Left ventricle myocardium superior (tissue), 1 donor: ENCODE measurements at places on chromosomes 7 and 10.

- DNase-seq, result peak; percentile 27
Measured at GRCh38 chr10:16521311-16522016, at the start of gene C1QL3. TSS of gene C1QL3 (minus strand) at chr10:16521879. CDS start at chr10:16521065, 814 bp downstream.

GRCh38 chr7:120190566-120190965 lies 82.4 kb upstream of the KCND2 start:
- no peak for DNase-seq

DNA sequence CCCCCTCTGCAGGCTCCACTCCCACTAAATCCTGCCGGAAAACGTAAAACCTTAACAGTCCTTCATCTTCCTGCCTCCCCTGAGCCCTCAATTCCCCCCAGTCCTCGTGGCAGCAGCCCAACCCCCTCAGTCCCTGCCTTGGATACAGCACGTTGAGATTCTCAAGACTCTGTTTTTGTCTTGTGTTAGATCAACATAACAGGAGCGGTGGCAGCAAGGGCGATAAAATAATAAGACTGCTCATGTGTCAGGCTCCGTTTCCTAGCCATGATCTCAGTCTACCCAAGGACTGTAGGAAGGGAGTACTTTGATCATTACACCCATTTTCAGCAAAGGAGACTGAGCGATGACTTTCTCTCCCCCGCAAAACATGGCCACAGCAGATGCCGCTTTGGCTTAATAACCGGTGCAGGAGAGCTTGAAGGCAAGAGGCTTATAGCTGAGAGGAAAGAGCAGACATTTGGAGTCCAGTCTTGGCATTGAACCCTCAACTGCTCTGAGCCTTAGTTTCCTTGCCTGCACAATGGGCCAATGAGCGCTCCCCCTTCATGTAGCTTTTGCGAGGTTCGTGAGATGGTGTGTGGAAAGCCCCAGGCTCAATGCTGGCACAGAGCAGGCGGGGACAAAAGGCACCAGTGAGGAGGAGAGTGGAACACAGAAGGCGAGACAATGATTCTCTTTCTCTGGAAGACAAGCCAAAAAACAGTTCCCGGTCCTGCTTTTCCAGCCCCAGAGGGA lies 42.1 kb upstream of the PCBD1 start:
- no peak for DNase-seq

GRCh38 chr7:19397911-19398310 lies 252.7 kb upstream of the FERD3L start:
- no peak for DNase-seq

- no peak for DNase-seq
Measured at GRCh38 chr10:103510046-103510685, 16.7 kb downstream of the NEURL1 start.

- DNase-seq, result no peak
Measured at GRCh38 chr10:111874576-111874975, 309.0 kb downstream of the GPAM start.

DNA sequence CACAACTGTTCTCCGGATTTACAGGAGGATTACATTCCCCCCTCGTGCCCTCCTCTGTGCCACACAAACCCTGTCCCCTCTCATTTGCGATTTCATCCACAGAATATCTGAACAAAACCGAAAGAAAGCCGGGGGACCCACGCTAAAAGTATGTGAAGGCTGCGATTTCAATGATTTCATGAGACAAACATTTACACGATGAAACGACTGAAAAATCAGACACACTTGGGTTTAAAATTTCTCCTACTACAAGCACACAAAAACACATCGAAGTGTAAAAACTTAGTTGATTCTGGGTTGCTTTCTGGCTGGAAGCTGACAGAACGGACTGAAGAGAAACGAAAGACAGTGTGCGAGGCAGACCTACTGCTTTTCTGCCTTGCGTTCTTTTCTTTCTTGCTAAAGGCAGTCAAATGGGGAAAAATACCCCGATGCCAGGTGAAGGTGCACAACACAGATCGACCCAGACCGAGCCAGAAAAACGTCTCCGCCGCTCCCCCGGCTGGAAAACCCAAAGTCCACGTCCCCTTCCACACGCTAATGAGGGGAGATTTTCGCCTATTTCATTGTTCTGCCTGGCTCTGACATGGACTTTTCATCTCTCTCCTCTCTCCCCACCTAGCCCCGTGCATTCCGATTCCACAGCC lies 1.2 kb downstream of the HIPK2 start:
- no peak for DNase-seq

DNA sequence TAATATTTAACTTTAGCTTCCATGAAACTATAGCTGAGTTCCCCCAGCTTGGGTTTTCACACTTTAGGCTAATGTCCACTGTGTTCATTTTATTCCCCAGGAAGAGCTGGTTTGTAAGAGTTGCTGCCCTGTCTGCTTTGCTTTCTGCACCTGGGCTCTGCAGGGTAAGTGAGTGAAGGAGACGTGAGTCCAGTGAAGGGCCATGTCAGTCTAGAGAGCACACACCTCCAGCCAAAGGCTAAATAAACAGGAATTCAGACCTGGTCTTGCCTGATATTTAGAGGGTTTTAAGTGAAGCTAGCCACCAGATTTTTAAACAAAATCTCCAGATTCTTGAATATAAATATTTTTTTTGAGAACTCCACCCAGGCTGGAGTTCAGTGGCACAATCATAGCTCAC lies 24.5 kb upstream of the FZD1 start:
- DNase-seq, result no peak

DNA sequence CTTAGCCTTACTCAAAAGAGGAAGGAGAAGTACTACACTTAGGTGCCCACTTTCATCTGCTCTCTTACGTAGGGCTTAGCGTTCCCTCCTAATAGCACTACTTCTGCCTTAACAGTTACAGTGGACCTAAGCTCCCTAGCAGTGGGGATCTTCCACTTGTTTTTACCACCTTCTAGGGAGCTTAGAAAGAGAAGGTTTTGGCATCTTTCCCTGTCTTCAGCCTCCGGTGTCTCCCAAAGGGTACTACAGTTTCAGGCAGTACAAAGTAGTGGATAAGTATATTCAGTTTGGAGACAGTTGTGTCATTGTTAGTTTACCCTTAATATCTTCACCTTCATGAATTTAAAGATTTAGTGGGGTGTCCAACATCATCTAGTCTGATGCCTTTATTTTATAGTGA lies 14.6 kb downstream of the CHRM2 start:
- no peak for DNase-seq

- DNase-seq, result no peak
Measured at GRCh38 chr7:131061818-131062217, 265.9 kb upstream of the MKLN1 start.

DNA sequence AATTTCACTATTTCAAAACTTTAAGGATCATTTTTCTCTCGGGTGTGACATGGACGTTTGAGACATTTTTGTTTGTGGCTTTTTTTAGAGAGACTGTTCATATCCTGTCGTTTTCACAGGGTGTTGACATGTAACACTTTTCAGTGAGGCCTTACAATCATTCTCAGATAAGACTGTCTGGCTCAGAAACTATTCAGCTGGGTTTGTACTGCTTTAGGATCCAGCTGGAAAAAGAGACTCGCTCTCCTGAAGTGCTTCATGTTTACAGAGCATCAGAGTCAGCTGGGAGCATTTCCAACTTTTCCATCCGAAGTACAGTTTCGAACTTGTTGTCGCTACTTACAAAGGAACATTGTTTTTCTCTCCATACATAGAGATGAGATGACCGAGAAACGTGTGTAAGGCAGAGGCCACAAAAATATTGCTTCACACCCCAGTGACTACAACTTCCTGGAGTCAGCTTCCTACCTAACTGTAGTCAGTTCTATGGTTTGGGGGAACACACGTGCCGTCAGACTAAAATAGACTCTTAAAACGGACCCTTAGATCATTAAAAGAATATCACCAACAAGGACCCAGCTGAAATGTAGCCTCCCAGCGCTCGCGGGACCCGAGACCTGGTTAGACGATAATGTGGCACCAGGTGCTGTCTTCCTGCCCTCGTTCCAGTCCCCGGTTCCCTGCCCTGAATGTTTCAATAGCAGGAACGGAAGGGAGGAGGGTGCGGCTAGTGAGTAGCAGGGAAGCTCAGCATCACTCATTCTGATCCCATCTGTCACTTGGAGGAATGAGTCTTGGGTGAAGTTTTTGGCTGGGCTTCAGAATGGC lies 78.0 kb downstream of the MKI67 start:
- no peak for DNase-seq

GRCh38 chr7:55058314-55058713 lies 39.5 kb downstream of the EGFR start:
- DNase-seq, result no peak

DNA sequence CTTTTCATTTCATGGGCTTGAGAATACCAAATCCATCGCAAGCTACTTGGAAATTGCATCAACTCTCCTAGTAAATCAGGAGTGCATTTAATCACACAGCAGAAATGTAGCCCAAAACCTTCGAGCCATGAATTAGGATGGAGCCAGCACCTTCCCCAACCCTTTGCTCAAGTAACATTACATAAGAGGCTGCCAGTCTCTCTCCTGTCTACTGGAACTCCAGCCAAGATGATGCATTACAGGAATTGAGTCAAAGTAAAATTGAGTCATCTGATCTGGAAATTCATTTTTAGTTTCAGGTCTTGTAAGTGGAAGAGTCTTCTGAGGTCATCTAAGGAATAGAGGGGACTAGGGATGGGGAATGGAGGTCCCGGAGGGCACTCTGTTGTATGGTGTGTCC lies 69.7 kb upstream of the FHIP2A start:
- no peak for DNase-seq

GRCh38 chr7:12643001-12643643 lies 44.3 kb upstream of the ARL4A start:
- DNase-seq, result no peak

DNA sequence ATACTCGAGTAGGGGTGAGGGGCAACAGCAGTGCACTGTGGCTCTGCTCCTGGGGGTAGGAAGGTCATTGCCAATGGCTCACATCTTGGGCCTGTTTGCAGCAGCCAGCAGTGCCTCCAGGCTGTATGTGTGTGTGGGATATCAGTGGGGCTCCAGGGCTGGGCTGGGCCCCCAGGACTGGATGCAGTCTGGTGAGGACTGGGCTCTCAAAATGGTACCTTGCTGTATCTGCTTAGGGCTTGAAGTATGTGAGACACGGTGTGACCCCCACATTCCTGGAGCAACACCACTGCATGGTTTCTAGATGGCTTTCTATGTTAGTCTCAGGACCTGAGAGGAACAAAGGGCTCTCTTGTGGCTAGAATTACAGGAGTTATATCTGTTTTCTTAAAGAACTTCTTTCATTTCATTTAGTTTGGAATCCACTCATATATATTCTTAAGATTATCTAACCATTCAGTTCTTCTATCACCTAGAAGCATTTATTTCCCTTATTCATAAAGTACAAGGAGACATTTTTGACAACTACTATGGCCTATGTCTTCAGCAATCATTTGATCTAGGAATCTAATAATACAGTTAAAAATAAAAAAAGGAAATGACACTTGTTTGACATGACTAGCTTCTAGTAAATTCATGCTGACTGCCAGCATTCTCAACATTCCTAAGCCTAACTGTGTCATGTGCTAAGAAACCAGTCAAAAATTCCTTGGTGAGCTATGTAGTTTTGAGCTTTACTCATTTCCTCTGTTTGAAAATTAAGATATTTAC lies 443.2 kb upstream of the SEMA3A start:
- no peak for DNase-seq

DNA sequence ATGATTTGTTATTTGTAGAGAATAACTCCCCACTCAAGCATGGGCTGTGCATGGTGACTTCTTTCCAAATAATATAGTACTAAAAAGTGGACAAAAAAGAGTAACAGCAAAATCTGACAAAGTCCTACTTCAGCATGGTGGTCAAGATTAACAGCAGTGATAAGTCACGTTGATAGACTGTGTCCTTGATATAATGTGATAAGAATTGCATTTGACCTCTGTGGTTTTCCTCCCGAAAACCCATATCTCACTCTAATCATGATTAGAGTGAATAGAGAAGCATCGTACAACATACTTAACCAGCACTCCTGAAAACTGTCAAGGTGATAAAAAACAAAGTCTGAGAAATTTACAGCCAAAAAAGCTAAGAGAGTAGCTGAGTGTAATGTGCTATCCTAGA lies 42.4 kb downstream of the REEP3 start:
- no peak for DNase-seq

DNA sequence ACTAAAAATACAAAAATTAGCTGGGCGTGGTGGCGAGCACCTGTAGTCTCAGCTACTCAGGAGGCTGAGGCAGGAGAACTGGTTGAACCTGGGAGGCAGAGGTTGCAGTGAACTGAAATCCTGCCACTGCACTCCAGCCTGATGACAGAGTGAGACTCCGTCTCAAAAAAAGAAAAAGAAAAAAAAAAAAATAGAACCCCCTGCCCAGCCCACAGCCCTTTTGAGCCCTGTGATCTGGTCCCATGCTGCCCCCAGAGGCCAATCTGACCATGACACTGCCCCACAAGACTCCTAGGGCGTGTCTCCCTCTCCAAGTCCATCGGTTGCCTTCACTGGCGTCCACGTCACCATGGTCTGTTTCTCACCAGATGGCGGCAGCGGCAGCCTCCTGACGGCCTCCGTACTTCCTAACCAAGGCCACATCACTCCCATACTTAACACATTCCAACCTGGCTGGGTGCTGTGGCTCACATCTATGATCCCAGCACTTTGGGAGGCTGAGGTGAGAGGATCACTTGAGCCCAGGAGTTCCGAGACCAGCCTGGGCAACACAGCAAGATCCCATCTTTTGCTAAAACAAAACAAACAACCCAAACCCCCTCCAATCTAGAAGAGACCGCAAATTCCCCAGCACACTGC lies 18.0 kb downstream of the STX1A start:
- no peak for DNase-seq

- DNase-seq, result no peak
Measured at GRCh38 chr7:114229246-114229645, 185.4 kb upstream of the FOXP2 start.

- no peak for DNase-seq
Measured at GRCh38 chr7:15977663-15978062, 291.2 kb upstream of the MEOX2 start.

DNA sequence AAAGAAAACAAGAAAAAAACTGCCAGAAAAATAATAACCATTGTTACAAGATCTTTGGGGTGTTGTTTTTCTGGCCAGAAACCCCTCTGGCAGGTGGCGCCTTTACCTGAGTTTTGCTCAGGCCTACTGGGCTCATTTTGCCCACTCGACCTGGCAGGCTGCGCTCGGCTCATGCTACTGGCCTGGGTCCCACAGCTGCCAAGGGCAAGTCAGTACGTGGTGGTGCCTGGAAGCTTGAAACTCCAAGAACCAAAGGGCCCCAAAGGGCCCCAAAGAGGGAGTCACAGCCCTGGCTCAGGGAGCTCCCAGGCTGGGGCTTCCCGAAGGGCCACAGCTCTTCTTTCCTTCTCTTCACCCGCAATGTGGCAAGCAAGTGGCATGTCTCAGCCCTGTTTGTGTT lies 42.7 kb downstream of the CACUL1 start:
- DNase-seq, result no peak

DNA sequence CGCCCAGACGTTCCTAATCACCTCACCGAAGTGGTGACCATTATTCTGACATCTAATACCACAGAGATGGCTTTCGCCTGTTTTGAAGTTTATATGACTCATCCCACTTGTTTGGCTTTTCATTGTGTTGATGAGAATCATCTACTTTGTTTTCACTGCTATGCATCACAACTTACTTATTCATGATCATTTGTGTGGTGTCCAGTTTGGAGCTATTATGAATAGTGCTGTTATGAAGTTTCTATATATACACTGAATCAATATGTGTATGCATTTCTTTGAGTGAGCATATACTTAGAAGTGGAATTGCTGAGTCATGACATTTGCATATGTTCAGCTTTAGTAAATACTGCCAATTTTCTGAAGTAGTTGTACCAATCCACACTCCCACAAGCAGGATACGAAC lies 38.6 kb upstream of the TNKS2 start:
- DNase-seq, result no peak
